Ascending aorta (tissue), 2 donors: ENCODE measurements at places on chromosomes 3 and 15.

- no peak for DNase-seq
Observed at GRCh38 chr3:178560759-178561158, 24.5 kb downstream of the KCNMB2 start.

- no peak for DNase-seq
Observed at GRCh38 chr15:91491101-91491950, 362.2 kb upstream of the SLCO3A1 start.

GRCh38 chr3:38549082-38549481, 52.9 kb downstream of the EXOG start:
- DNase-seq, result no peak

- DNase-seq, result no peak
Observed at GRCh38 chr15:65881766-65882434, 12.6 kb downstream of the RAB11A start.

DNA sequence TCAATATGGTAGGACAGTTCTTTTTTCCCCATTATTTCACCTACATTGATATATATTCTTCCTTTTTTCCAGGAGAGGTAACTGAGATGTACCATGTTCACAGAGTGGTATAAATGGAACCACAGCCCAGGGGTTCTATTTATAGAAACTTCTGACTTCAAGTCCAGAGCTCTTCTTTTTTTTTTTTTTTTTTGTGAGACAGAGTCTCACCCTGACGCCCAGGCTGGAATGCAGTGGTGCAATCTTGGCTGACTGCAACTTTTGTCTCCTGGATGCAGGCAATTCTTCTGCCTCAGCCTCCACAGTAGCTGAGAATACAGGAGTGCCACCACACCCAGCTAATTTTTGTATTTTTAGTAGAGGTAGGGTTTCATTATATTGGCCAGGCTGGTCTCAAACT, 267.1 kb upstream of the TPRG1 start:
- DNase-seq, result no peak

DNA sequence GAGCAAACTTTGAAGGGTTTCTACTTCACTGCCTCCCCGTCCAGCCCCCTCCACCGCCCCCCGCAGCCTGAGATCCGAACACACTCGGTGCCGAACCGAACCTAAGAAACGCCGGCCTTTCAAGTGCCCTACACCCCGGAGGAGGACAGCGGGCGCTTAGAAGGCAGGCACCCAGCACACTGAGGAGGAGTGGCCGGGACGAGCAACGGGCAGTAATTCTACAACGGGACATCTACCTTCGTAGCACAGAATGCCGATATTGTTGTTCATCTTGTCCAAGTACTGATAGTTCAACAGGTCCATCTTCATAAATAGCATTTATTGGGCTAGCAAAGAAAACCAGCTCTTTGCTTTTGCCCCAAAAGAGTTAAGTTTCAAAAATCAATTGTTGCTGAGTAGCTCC, 513 bp downstream of the VGLL4 start:
- no peak for DNase-seq

DNA sequence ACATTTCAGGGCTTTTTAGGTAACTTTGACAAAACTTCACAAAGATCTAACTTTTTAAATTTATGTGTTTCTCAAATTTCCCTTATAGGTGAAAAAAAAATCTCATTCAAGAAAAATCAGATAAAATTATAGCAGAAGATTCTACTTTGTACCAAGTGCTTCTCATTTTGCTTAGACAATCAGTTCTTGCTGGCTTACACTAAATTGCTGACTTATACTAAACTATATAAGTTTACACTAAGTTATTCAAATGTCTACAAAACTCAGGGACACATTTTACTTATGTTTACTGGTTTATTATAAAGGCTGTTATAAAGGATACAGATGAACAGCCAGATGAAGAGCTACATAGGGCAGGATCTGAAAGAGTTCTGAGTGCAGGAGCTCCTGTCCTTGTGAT, 195.1 kb downstream of the ZPLD1 start:
- DNase-seq, result no peak

GRCh38 chr15:73482166-73482565, 39.2 kb downstream of the REC114 start:
- DNase-seq, result no peak

GRCh38 chr3:132395126-132395525, 22.2 kb upstream of the DNAJC13 start:
- no peak for DNase-seq

DNA sequence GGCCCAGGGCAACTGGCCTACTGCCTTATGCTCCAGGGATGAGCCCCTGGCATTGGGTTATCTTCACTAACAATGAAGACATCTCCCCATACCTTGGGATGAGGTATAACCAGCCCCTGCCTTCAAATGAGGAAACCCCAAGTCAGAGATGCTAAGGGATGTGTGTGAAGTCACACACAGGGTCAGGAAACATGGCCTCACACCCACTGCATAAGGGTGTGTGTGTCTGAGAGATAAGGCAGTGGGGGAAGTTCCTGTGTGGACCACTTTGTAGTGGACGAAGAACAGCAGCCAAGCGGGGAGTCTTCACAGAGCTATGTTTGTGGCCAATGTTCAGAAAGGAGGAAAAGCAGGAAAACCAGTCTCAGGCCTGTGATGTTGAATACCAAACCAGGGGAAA, 10.5 kb downstream of the ELP6 start:
- DNase-seq, result no peak

DNA sequence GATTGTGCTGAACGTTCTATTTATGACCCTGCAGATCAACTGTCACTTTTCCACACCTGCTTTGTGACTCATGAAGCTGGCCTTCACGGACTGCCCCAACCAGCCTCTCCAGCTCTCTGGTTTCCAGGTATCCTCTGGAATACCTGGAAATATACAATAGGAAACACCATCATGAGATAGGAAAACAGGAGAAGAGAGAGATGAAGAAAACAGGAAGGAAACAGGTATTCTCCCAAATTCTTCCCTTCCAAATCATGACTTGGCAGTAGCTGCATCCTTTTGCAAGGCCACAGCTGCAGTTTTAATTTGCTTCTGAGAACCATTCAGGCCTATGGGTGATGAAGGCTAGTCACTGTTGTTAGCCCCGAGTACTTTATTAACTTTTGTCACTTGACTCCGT, 909.1 kb downstream of the EPHA3 start:
- DNase-seq, result no peak

DNA sequence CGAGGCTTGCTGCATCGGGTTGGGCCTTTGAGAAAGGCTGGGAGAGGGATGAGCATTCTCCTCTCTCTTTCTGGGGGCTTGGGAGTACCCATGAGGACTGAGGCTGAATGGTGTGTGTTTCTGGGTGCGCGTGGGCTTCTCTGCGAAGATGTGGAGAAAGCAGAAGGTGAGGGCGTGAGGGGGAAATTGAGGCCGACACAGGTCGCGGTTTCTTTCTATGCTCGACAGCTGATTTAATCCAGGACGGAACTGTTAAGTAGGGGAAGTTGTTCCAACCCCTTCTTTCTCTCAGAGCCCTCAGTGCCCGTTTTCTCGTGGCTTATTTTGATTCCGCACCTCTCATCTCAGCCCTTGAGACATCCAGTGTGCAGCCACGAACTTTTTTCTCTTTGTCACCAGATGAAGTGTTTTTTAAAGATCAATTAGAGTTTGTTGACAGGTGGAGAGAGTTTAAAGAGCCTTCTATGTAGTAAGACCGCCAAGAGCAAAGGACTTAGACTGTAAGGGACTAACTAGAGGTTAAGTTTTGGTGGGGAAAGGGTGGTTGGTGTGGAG, 711 bp downstream of the STARD9 start:
- DNase-seq, result no peak

DNA sequence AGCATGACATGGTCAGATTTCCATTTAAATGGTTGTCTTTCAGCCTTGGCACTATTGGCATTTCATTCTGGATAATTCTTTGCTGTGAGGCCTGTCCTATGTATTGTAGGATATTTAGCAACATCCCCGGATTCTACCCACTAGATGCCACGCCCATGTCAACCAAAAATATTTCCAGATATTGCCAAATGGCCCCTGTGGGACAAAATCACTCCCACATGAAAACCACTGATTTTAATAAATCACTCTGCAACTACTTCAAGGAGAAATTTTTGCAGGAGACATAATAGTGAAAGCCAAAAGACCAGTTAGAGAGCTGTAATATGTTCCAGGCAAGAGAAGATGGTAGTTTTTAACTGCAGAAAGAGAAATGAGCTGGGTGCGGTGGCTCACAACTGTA, 55.9 kb upstream of the RARB start:
- DNase-seq, result no peak

- no peak for DNase-seq
Observed at GRCh38 chr15:52540374-52541012, 11.8 kb upstream of the MYO5A start.

- no peak for DNase-seq
Observed at GRCh38 chr15:74208901-74209559, 6.4 kb upstream of the STRA6 start.

DNA sequence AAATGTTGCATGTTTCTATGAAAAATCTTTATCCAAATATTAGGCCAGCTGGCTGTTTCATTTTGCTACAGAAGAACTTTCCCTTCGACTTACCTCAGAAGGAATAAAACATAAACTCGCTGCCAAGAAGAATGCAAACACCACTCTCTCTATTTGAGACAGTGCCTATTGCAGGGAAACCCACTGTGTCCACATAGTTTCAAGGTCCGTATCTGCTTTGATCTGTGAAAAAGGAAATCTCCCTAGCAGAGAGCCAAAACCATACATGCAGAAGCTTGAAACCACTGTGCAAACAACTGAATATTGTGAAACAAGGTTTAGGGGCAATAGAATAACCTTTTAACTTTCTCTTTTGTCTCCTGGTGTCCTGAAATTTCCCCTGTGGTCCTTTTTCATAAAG, 35.0 kb upstream of the CAPN7 start:
- no peak for DNase-seq

- no peak for DNase-seq
Observed at GRCh38 chr15:88174571-88174970, 82.0 kb downstream of the NTRK3 start.

GRCh38 chr15:68785541-68785940, 35.2 kb downstream of the ANP32A start:
- DNase-seq, result no peak

GRCh38 chr3:142888481-142889211, at the start of gene PCOLCE2:
Gene PCOLCE2 (minus strand): TSS chr3:142889083. CDS start chr3:142888896, 187 bp downstream.
- DNase-seq, result no peak
